Choroid plexus epithelial cell (primary cell): ENCODE measurements at places on chromosomes 3 and 15.

GRCh38 chr3:158671821-158672214, 630 bp downstream of the LXN start:
- peak; percentile 28 for DNase-seq

DNA sequence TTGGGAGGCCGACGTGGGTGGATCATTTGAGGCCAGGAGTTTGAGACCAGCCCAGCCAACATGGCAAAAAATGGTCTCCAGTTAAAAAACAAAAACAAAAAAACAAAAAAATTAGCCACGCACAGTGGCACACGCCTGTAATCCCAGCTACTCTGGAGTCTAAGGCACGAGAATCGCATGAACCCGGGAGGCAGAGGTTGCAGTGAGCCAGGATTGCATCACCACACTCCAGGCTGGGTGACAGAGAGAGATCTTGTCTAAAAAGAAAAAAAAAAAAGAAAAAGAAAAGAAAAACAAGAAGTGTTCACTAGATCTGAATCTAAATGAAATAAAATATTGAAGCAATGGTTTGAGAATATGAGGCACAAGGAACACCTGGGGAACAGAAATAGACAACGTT, 36.7 kb downstream of the SLC9A9 start:
- no peak for DNase-seq

- peak; percentile 13 for DNase-seq
Observed at GRCh38 chr3:32959371-32959770, 7.9 kb downstream of the CCR4 start.

GRCh38 chr3:160196511-160197104, 28.6 kb upstream of the C3orf80 start:
- DNase-seq, result no peak

DNA sequence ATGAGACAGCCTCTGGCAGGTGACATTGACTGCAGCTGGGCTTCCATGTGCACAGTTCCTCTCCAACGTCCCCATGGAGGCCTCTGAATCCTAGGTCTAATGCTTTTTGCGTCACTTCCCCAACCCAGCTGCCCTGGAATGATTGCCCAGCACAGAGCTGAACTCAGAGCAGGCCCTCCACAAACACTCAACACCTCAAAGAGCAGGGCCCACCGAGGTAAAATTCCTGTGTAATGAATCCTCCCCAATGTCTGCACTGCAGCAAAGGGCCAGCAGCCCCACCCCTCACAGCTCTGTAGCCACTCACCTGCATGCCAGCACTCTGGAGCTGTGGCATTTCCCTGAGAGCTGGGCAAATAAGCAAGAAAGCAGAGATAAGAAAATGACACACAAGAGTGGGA, 42.6 kb upstream of the DUSP7 start:
- no peak for DNase-seq

DNA sequence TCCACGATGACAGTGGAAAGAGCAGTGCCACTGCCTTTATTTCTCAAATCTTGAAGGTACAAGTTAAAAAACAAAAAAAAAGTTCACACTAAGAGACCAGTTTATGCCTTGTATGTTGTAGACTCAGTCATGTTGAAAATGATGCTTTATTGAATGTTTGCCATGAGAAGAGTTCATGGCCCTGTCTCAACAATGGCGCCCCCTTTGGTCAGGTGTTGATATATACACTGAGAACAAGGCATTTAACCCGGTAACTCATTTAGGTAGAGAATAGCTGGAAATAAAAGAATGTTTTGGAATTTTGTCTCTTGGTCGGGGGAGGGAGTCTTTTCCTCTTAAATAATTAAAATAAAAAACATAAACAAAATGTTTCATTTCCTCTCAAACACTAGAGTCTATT, 145.6 kb upstream of the SLC2A2 start:
- no peak for DNase-seq

DNA sequence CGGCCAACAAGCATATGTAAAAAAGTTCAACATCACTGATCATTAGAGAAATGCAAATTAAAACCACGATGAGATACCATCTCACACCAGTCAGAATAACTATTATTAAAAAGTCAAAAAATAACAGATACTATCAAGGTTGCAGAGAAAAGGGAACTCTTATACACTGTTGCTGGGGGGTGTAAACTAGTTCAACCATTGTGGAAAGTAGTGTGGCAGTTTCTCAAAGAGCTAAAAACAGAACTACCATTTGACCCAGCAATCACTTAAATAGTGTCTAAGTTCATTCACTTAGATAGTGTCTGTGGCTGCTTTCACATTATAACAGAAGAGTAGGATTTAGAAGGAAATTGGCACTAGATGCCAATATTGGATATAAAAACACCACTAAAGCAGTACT, 49.7 kb downstream of the CGGBP1 start:
- no peak for DNase-seq

DNA sequence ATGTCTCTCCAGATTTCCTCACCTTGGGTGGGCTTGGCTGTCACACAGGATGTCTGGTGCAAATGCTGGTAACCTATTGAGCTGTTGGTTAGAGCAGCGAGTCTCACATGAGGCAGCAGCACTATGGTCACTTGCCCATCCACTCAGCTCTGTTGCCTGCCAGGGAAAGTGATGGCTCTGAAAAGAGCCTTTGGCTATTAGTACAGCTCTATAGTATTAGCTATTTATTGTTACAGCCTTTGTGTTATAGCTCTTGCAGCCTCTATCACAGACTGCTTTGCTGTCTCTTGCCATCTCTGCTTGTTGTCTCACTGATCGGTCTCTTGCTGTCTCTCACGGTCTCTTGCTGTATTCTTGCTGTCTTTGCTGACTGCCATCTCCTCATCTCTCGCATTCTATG, 114.3 kb downstream of the MFSD1 start:
- DNase-seq, result no peak

- peak; percentile 83 for DNase-seq
Observed at GRCh38 chr3:55333923-55334322, 153.2 kb downstream of the WNT5A start.

- DNase-seq, result no peak
Observed at GRCh38 chr3:148763156-148763680, 64.4 kb upstream of the CPB1 start.

DNA sequence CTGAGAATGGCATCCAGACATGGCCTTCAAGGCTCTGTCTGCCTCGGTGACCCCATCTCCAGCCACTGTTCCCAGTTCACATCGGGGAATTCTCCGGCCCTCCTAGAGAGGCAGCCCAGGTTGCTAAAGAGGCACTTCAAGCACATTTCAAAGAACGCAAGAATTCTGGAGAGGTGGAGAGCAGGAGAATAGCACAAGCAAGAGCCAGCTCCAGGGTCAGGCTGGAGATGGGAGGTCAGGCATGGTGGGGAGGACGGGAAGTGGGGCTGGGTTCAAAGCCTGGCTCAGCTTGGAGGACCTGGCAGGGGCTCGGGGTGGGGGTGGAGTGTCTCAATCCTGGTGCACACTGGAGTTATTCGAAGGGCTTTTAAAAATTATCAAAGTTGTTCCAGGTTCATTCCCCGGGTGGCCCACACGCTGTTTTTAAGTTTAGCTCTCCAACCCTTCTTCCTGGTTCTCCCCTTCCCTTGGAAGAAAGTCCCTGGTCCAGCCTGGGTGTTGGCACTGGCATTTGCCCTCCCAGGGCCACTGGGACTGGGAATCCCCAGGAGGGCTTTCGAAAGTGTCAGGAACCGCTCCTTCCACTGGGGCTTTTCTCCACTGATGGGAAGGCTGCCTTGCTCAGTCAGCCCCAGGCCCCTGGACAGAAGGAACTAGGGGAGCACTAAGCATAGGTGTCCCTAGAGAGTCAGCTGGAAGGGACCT, 35.8 kb downstream of the ZNF710 start:
- peak; percentile 31 for DNase-seq

GRCh38 chr15:71753346-71753745, 57.0 kb upstream of the NR2E3 start:
- peak; percentile 14 for DNase-seq

DNA sequence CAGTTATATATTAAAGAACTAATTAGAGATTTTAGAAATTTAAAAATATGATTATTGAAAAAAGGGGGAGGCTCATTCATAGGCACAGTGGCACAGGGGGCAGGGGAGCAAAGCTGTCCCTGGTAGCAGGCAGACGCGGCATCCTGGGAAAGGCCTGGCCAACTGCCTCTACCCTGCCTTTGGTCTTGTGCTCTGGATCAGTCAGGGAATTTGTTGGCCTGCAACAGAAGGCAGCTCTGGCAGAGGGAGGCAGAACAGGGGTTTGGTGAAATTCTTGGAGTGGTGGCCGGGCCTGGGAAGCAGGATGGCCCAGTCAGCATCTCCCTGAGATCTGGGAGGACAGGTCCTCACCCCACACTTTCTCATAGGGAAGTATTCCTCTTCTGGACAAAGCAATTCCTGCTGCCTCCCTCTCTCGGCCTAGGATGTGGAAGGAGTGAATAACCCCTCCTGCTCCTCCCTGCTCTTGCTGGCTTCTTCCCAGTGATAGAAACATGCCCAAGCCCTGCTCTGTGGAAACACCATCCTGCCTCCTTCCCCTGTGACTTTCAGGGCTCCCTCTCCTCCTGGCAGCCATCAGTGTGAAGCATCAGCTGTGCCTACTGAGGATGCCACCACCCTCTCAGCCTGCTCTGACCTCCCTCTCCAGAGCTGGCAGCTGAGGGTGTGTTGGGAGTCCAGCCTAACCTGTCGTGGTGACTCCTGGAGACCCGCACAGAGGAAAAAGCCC, 26.9 kb downstream of the PRR20G start:
- no peak for DNase-seq

DNA sequence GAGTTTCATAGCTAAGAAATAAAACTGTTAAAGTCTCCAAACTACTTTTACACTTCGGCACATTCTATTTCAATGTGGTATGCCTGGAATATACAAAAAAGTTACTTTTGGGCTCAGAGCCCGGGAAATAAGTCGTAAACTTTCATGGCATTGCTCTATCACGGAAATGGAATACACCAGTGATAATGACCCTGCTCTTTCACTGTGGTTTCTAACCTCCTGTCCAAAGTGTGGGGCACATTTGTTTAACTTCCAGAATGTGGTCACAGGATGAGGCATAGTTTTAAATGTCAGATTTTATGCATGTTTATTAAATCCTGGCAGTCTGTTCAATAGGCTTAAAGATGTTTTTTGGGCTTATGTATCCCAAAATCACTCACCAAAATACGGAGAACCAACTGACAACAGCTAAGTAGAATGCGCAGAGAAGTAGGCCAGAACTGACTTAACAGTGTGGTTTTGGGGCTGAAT, 5.1 kb downstream of the CXCR6 start:
- DNase-seq, result no peak

GRCh38 chr3:21839592-21839991, 88.6 kb upstream of the ZNF385D start:
- DNase-seq, result peak; percentile 98

- DNase-seq, result peak; percentile 98
Observed at GRCh38 chr15:35690698-35691116, 144.7 kb upstream of the DPH6 start.

DNA sequence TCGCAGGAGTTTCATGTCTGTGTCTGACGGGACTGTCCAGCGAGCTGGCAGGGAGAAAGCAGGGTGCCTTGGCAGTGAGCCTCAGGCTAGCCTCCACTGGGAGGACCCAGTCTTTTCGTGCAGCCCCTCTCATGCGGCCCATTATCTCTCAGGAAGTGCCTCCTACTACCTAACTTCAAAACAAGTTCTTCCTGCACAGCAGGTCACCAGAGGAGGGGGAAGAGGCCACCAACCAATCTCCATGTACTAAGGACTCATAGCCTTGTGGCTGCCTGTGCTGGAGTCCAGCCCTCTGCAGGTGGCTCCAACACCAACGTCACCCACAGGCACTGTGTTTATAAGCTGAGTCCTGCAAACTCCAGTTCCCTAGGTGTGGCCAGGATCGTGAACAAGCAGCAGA, 4.8 kb downstream of the VIPR1 start:
- no peak for DNase-seq

DNA sequence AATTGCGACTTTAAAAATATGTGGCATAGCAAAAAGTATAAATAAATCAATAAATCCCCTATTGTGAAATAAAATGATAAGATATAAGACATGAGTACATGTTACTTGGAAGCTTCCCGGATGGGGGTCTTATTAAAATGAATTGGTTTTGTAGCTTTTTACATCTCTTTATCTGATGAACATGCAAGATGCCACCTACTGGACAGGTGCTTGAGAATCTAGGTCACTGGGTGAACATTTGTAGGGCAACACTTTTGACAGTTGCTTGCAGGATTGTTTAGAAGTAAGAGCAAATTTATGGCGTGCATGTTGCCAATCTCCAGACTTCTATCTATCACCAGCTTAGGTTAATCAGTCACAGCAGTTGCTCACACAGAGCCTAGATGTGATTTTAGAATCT, 362.7 kb upstream of the SUCLG2 start:
- DNase-seq, result no peak
